ENCODE measurements at places on chromosomes 2 and 18.

DNA sequence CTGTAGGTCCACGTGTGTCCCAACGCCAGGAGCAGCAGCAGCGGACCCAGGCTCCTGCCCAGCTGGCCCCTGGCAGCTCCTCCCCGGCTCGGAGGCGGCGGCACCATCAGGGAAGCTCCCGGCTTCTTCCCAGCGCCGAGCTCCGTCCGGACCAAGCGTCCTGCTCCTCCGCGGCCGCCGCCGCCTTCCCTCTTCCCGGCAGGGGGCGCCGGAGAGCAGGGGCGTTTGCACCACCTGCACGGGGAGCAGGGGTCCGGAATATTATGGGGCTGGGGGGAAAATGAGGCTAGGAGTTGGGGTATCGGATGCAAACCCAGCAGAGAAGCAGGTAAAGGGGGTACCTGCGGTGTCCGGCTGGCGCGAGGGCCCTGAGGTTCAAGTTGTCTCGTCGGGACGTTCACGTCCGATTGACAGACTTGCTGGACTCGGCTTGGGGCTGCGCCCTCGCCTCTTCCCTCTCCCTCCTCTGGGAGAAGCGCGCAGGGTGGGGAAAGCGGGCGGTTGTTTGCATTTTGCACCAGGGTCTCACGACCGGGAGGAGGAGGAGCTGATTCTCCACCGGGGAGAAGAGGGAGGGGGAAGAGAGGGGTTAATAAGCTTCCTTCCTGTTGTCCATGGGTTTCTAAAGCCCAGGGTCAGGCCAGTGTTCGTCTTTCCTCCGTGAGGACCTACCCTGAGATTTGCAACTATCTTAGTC, at the start of gene CCBE1:
Gene CCBE1 (minus strand): TSS at position 188 of the 697 bp plus-strand sequence.
- DNase-seq = no peak

- DNase-seq = no peak
These were observed 324.6 kb downstream of the CCDC178 start for GRCh38 chr18:33115917-33116316.

DNA sequence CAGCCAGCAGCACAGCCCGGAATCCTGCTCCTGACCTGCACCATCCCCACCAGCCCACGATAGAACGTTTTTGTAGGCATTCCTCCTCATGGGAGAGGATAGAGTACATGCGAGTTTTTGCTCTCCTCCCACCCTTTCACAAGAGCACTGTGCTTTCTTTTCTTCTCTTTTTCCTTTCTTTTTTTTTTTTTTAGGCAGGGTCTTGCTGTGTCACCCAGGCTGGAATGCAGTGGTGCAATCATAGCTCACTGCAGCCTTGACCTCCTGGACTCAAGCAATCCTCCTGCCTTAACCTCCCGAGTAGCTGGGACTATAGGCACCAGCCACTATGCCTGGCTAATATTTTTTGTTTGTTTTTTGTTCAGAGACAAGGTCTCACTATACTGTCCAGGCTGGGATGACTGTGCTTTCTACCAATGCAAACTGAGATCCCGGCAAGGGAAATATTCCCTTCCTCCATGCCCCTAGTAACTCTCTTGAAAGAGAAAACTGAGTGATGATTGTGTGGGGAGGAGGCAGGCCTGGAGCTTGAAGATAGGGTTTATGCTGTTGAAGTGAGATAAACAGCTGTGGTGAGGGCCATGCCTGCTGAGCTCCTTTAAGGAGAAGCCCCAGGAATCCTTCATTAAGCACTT, 82.6 kb upstream of the TXNDC2 start:
- no peak for DNase-seq

- no peak for DNase-seq
These were observed 112.5 kb downstream of the MREG start for GRCh38 chr2:215900843-215901242.

DNA sequence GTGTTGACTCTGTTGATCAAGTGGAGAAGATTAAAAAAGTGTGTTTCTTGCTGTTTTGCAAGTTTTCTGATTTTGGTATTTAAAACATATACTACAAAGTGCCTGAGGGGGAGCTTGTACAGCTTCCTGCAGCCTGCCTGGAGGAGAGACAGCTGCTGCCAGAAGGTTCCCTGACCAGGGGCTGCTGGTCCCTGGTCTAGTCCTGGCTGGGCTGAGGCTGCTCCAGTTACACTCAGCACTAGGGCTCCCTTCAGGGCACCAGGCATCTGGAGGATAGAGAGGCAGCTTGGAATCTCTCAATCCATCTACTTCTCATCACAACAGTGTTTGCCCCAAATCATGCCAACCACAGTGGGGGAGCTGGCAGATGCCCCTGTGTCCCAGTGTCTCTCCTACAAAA, 4.8 kb downstream of the MC2R start:
- DNase-seq = no peak

DNA sequence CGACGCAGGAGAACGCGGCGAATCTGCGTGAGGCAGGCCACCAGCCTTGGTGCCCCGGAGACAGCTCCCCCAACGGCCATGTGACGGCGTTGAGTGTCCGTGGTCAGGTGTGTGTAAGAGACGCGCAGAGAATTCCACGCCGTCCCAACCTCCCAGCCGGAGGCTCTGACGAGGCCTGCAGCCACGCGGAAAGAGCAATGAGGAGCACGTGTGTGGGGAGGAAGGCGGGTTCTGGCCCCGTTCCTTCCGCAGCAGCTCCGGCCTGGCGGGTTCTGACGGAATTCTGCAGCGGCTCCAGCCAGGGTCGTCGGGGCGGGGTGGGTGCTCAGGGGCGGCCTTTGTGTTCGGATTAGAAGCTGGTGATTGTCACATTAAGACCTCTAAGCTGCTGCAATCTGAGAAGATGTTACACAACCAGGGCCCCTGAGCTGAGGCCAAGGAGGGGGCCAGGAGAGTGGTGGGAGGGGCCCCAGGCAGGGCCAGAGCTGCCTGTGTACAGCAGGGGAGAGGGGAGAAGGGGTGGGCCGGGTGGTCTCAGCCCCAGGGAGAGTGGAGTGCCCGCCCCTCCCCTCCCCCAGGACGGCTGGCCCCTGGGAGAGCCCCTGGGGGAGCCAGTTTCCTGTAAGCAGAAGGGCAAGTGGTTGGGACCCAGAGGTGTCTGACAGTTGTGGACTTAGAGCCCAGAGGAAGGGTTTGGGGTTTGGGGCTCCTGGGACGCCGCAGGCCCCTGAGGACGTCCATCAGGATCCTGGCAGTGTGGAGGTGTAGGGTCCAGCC, 5.1 kb upstream of the GAL3ST2 start:
- no peak for DNase-seq

DNA sequence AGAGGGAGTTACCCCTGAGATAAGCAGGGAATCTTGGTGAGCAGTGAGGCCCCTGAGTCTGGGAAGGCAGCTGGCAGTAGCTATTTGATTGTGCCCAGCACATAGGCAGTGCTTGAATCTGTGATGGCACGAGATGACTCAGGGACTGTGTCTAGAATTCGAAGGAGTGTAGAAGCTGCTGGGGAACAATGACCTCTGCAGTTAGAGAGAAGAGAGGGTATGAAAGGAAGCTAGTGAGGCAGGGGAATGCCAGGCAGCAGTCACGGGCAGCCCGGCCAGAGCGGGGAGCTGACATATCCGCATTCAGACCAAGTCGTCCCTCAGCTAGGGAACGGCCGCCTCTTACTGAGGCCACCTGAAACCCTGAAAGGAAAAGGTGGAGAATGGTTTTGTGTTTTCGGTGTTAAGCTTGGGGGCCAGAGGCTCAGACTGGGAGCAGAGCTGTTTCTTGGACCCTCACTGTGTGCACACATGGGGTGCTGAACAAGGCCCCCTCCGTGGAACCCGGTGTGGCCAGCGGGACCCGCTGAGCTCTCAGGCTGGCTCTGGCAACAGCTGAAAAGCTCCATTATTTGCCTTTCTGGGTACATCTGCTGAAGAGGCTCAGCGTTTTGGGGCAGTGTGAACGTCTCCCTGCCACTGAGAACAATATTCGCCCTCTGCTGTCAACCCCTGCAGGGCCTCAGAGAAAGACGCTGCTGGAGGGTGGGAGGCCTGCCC, 32.9 kb downstream of the ARHGEF4 start:
- no peak for DNase-seq

GRCh38 chr2:66573821-66574233, 138.9 kb downstream of the MEIS1 start:
- DNase-seq = no peak

DNA sequence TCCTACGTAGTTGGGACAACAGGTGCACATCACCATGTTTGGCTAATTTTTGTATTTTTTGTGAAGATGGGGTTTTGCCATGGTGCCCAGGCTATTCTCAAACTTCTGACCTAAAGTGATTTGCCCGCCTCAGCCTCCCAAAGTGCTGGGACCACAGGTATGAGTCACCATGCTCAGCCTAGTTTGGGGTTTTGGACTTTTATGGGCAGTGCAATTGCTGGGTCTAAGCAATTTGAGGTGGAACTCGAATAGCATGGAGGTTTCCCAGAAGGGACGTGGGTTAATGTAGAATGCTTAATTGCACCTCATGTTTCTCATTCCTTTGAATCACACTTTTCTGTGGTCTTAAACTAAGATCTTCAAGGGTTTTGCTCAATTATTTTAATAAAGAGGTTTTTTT, 102.3 kb upstream of the EPHA4 start:
- DNase-seq = no peak

- DNase-seq = no peak
These were observed 17.9 kb downstream of the REV1 start for GRCh38 chr2:99471654-99472599.

GRCh38 chr2:85468704-85469349, 50.3 kb downstream of the SH2D6 start:
- no peak for DNase-seq

DNA sequence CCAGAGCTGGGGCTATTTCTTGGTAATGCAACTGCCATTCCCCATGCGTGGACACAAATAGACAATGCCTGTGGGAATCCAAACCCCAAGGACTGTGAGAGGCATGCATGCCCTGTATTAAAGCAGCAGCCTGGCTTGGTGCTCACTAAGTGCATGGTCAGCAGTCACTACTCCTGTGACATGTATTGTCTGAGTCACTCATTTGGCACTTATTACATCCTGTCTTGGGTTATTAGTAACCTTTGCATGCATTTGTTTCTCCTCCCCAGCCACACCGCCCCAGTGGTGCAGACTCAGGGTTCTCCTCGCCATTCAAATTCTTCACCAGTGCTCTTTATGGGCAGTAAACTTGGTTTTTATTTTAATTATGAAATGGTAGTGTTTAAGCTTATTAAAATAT, 30.2 kb downstream of the PRKCE start:
- DNase-seq = peak; percentile 10

- DNase-seq = no peak
These were observed 8.0 kb downstream of the ME2 start for GRCh38 chr18:50886929-50887328.

DNA sequence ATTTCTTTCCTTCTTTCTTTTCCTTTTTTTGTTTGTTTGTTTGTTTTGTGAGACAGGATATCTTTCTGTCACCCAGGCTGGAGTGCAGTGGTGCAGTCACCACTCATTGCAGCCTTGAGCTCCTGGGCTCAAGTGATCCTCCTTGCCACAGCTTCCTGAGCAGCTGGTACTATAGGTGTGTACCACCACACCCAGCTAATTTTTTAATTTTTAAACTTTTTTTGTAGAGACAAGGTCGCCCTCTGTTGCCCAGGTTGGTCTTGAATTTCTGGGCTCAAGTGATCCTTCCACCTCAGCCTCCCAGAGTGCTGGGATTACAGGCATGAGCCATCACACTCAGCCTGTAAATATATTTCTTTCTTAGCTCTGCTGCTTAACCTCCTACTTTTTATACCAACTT, 83.4 kb upstream of the CYP20A1 start:
- DNase-seq = peak; percentile 77

DNA sequence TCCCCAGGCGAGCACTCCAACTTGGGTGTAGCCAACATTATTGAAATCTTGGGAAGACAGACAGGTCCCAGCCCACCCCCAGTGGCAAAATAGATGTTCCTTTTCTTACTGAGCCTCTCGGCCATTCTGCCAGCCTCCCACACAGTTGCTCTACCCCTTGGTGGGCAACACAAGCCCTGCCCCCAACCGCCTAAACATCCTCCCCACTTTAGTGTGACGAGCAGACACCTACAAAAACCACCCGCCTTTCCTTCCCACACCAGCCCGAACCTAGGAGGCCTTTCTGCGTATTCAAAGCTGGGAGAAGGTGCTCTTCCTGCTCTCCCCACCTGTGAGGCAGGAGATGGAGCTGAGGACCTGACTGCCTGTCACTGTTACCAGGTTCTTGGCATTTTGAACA, 58.6 kb upstream of the CAB39 start:
- no peak for DNase-seq

DNA sequence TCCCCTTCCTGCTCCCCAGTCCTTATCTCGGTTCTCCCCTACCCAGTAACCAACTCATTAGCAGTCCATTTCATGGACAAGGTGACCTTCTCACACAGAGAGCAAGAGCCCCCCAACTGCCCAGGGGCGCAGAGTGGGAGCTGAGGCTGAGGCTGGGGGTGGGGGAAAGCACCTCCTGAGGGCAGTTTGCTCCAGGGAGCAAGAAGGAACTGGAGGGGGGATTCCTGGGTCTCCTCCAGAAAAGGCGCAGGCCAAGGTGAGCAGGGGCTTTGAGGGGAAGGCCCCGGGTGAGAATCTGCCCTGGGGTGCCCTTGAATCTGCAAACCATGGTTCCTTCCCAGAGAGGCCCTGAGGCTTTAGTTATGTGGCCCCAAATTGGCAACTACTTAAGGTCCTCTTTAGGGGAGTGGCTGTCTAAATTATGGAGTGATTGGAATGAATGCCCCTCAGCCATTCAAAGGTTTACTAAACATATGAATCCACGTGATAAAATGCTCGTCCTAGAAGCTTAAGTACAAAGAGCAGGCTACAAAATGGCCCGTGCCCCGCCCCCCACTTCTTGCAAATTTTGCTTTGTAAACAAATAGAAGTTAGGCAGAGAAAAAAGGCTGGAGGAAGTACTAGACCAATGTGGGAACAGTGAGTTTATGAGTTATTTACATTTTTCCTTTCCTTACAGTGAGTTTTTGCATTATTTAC, 123.5 kb upstream of the HS6ST1 start:
- no peak for DNase-seq

DNA sequence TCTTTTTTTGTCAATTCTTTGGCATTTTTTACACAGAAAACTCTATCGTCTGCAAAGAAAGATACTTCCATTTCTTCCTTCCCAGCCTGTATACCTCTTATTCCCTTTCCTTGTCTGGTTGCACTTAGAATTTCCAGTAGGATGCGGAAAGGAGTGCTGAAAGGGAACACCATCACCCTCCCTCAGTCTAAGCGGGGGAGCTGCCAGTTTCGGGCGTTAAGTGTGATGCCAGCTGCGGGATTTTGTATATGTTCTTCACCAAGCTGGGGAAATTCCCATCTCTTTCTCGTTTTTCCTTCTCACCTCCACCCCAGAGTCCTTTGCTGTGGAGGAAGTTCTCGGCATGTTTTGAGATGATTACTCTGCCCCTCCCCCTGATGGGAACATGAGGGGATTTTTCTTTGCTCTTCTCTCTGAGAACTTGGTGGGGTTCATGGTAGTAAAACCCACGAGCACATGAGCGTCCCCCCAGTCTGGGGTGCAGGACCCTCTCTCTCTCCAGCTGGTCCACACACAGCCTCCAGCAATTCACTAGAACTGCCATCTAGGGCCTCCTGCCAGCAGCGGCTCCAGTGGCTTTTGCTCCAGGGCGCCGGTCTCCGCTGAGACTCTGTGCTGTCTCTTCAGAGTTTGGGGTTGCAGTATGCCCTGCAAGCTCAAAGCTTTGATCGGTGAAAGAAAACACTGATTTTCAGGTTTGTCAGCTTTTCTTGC, 15.5 kb downstream of the AQP12A start:
- DNase-seq = no peak
